ENCODE measurements at places on chromosomes 6 and 20.
A peak's percentile ranks its signal among the peaks of the same experiment; 100 is the strongest.

DNA sequence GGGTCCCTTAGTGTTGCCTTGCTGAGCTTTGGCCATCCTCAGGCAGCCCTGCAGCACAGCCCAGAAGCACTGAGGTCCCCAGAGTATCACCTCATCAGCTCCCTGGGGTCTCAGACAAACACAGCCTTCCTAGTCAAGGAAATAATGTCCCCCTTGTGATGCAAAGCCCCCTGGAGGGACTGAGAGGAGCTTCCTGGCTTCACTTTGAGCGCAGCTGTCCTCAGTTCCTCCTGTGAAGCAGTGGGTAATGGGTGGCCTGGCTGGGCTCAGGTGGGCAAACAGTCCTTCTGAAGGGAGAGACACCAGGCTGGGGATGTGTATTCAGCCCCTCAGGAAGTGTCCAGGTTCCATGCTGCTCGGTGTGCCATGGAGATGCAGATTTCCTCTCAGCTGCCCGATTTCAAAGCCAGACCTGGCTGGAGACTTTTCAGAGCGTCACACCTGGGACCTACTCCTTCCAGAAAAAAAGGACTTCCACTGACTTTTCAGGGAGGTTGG, 79.2 kb upstream of the FOXA2 start:
- DNase-seq: no peak

DNA sequence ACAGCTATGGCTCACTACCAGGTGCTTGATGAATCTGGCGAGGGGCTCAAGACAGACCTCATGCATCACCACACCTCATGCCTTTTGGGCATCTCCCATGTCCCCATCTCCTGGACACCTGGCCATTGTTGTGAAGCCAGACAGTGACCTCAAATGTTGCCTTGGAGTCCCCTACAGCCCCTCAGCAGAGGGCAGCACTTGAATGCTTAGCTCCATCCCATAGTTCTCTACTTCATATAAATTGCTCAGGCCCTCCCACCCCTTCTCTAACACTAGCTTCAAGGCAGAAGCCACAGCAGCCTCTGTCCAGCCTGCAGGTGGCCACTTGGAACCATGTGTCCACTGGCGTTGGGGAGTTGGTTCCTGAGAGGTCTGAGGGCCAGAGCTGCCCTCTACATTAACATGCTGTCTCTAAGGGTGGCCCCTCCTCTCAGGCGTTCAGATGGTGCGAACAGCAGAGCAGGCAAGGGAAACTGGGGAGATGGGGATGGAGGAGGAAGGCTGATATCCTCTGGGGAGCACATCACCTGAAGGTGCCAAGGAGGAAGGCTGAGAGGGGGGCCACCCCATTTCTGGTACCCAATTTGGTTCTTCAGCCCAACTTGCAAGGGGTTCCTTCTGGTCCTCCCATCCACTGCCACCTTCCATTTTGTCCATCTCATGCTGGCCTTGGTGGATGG, 31.3 kb downstream of the MOCS1 start:
- no peak for DNase-seq

DNA sequence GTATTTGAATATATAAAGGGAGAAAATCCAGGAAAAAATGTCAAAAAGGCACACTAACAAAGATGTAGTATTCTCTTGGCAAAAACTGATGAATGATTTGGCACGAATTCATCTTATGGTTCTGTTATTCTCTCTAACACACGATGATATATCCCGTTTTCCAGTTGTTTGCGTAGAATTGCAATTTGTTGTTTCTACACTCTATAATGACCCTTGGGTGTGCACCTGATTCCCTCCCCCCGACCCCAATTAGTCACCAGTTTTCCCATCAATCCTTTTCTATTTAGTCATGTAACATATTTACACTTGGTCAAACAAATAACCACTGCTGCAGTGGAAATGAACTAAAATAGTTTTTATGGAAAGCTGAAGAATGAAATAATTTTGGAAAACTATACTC, 1.5 kb upstream of the ARID1B start:
- no peak for DNase-seq

GRCh38 chr20:16560216-16560615, 13.0 kb downstream of the KIF16B start:
- no peak for DNase-seq

DNA sequence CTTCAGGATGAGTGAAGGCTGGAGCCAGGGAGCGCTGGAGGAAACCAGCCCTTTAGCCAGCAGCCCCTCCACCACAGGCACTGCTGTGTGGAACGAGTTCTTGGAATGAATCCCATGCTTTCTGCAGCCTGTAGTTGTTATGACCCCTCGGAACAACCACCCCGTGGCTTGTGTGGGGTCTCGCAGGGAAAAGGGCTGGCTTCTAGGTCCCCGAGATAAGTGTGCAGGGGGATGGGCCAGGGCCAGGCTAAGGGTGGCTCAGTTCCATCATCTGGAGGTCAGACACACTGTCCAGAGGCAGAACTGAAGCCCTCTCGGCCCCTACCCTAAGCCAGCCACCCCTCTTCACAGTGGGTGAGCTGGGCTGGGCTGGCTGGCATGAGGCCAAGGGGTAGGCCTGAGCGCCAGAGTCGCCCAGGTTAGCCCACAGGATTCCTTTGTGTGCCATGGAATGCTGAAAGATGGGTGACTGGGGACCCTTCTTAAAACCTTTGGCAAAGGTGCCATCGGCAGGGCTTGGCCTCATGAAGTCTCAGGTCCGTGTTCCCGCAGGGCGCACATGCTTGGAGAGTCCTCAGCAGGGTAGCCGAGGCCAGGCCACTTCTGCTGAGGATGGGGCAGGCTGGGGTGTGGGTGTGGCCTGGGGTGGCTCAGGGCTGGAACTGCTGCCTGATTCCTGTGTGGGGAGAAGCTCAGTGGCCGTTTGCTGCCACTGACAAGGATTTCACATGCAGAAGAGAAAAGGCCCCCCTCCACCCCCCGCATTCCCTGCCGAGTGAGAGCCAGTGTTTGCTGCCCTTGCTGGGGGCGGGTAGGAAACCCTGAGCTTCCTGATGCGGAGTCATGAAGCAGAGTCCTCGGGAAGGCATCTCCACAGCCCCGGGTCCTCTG, 24.6 kb downstream of the SPATA2 start:
- DNase-seq: no peak

GRCh38 chr6:31634969-31635575, 14.6 kb downstream of the PRRC2A start:
- no peak for DNase-seq

- no peak for DNase-seq
Observed at GRCh38 chr6:108463784-108464183, 96.9 kb upstream of the FOXO3 start.

DNA sequence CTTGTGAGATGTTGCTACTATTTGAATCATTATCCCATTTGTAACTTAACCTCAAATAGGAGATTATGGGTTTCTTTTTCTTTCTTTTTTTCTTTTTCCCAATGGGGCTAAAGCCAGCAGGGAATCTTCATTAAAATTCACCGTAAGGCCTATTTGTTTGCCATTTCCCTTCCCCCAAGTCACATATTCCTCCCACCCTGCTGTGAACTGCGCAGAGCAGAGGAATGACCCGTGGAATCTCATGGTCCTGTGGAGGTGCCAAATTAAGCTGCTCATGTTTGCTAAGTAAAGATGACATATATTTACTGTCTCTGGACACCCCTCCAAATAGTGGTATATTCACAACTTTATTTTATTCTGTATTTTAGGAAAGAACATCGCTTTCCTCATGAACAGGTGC, 699.3 kb downstream of the RNF144B start:
- no peak for DNase-seq

GRCh38 chr20:4808872-4809271, 87.2 kb downstream of the PRND start:
- no peak for DNase-seq

DNA sequence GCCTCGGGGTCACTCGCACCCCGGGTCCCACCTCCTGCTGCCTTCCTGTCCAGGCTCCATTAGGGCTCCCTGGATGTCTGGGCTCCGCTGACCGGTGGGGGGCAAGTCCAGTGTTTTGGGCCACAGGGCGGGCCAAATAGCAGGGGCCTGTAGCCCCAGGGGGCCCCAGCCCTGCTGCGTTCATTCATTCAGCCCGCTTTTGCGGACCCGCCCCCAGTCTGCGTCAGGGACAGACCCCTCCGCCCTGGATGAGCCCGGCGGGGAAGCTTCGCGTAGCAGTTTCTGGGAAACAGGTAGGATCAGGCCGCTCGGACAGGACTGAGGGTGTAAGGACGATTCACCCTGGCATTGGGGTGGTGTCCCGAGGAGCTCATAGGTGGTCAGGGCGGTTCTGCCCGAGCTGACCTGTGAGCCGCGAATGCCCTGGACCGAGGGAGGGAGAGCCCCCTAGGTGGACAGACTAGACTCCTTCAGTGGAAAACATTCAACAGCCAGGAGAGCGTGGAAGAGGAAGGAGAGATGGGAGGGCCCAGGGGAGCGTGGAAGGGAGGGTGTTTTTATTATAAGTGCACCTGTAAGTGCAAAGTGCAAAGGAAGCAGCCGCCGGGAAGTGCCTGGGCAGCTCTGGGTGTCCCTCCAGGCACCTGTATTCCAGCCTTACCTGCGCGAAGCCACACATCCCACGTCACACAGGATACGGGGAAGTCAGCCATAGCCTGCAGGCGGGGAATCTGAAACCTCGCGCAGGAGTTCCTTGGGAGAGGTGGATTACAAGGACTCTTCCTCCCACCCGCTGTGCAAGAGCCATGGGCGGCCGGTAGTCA, 662 bp downstream of the ENTPD6 start:
- peak; percentile 16 for DNase-seq

- peak; percentile 92 for DNase-seq
Observed at GRCh38 chr6:167113935-167114910, 8.7 kb upstream of the CCR6 start.

DNA sequence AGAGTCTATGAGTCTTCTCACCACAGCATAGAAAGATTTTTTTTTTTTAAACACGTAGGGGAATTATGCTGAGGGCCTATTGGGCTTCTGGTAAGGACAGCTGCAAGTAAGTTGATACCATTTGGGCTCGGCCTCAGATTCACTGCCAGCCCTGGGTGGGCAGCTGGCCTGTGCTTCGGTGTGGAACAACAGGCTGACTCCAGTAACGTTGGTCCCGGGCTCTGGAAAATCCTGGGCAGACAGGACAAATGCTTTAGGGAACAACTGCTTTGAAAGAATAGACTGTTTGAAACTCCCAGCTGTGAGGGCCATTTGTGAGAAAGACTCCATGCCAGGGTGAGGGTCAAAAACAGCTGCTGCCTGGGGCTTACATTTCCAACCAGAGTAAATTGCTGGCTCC, 366.5 kb downstream of the QKI start:
- no peak for DNase-seq

- no peak for DNase-seq
Observed at GRCh38 chr6:162029873-162030576, 697.5 kb downstream of the PRKN start.

GRCh38 chr20:16096756-16097326, 476.4 kb downstream of the KIF16B start:
- no peak for DNase-seq

DNA sequence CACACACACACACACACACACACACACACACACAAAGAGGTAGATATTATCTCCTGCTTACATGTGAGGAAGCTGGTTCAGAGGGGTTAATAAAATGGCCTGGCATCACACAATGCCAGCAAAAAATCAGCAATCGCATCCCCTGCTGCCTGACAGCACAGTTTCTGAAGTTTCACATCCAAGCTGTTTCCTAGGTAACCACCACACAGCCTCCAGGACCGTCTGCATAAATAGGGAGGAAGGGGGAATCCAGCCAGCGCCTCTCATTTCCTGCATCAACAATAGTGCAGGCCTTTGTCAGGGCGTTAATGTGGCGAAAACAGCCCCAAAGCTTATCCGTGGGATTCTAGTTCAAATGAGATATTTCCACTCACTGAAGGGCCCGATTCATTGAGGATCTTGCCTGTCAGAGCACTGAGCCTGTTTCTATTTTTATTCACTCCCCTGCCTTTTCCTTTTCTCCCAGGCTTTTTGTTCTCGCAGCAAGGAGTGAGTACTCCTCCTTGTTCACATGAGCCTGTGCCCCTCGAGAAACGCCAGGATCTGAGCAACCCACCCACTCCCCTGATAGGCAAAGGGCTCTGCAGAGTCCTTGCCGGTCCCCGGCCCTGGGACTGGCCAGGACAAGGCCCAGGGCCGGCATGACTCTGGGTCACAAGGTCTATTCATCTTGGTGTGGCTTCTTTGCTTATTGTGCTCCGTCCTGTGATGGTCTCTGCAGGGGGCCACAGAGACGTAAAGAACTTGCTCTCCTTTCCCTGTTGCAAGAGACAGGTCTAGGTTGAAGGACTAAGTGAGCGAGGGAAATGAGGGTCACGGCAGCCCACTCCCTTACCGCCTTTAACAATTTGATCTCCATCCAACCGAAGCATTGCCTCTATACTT, 32.7 kb downstream of the TUBB2B start:
- no peak for DNase-seq

DNA sequence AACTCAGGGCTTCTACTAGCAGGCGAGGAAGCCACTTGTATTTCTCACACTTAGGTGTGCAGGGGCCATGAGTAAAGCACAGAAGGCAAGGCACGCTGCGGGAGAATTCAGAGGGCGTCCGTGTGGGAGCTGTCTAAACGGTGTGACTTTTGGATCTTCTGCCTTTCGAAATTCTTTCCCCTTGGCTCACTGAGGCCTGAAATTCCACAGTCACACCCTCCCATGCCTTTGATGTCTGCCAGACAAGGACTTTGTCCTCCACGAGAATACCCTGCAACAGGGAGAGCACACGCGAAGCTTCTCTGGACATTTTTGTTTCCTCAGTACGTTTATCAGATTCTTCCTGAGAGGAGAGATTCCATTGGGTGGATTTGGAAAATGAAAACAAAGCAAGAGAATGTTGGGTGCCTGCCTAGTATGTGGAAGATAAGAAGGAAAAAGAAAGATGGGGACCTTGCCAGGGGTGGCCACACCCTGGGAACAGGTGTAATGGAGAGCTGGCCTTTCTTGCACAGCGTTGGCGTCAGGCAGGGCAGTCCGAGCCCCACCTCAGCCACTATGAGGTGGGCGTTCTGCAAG, 235.7 kb downstream of the MYLK4 start:
- no peak for DNase-seq

GRCh38 chr20:10172998-10173655, 45.5 kb upstream of the SNAP25 start:
- DNase-seq: no peak

DNA sequence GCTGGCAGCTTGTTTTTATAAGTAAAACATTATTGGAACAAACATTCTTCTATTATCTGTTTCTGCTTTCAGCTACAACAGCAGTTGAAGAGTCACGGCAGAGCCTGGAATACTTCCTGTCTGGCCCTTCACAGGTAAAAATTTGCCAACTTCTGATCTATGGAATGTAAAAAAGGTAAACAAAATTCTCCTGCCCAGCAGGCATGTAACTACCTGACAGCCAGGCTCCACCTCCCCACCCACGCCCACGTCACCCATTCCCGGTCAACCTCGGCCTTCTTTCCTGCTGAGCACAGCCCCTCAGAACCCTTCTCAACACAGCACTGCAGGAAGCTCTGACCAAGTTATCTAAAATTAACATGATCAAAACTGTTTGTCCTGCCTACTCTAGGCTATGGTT, 166.0 kb downstream of the DLL1 start:
- no peak for DNase-seq

DNA sequence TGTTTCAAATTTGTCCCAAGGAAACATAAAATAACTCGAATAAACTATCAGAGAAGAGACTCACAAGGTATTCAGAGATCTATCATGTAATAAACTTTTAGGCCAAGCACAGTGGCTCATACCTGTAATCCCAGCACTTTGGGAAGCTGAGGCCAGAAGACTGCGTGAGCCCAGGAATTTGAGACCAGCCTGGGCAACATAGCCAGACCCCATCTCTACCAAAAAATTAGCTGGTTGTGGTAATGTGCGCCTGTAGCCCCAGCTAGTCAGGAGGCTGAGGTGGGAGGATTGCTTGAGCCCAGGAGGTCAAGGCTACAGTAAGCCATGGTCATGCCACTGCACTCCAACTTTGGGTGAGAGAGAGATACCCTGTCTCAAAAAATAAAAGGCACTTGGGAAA, 79.2 kb upstream of the GCM1 start:
- DNase-seq: no peak

- no peak for DNase-seq
Observed at GRCh38 chr6:159996087-159996622, 27.3 kb downstream of the IGF2R start.

Measured in germinal center (tissue), 1 donor.